Stimulated activated CD4-positive, alpha-beta T cell treated with anti-CD3 and anti-CD28 coated beads, Interleukin-4, amount 100 ng/mL, for 1 hour (primary cell): ENCODE measurements at places on chromosomes 4 and X.

DNA sequence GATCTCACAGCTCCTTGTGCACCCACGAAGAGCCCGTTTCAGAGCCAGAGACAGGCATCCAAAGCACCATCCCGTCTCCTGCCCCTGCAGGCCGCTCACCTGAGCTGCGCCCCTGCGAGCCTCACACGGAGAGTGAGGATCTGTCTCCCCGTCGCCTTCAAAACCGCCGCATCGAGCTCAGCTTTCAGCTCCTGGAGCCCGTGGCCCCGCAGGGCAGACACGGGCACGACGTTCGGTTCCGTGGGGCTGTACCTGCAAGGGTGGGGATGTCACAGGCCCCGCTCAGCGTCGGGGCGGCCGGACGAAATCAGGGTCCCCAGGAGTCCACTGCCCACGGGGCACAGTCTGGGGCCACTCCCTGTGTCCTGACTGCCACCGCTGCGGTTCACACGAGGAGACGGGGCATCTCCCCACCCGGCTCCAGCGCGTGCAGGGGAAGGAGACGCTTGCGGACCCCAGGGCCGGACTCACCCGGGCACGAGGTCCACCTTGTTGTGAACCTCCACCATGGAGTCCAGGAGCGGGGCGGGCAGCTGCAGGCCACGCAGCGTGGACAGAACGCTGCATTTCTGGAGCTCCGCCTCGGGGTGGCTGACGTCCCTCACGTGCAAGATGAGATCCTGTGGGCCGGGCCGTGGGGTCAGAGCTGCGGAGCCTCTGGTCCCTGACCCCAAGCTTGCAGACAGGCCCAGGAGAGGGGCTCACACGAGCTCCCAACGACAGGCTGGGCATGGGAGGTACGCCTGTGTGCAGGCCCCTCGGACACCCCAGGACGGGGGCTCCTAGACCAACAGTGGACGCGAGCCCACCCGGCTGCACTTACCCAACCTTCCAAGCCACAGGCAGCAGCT, 11.1 kb downstream of the GTPBP6 start:
- DNase-seq, result no peak

DNA sequence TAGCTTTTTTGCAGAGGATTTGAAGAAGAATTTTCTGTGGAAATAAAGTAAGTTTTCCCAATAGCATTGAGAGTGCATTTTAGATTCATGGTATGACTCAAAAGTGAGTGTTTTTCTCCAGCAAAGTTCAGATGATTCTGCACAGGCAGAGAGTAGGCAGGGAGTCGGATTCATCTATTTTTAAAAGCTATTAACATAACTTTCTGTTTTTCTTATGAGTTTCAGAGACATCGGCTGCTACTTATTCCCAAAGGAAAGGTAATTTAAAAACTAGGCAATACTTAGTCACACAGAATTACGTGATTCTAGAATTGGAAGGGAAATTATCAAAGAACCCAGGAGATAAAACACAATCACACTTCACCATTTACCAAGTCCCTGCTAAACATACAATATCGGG, 4.4 kb downstream of the CCDC110 start:
- DNase-seq, result no peak

DNA sequence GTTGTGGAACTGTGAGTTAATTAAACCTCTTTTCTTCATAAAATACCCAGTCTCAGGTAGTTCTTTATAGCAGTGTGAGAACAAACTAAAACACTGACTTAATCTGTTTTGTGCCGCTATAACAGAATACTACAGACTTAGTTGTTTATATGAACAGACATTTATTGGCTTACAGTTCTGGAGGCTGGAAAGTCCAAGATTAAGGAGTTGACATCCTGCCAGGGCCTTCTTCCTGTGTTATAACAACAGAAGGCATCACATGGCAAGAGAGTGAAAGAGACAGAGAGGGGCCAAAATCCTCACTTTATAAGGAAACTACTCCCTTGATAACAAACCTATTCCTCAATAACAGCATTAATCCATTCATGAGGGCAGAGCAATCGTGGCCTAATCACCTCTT, 42.5 kb upstream of the KCNIP4 start:
- DNase-seq, result no peak

DNA sequence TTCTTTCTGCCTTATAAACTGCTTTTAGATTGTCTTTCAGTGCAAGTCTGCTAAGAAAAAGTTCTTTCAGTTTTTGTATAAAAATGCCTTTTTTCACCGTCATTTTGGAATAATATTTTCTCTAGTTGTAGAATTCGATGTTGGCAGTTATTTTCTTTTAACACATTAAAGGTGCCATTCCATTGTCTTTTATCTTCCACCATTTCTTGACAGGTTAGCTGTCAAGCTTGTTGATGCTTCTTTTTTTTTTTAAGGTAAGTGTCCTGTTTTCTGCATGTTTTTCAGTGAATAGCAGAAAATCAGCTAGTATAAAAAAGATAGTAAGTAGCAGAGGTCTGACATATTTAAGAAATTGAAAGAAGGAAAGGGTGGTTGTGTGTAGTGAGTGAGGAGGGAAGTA, 118.5 kb upstream of the NPFFR2 start:
- no peak for DNase-seq

GRCh38 chrX:48153769-48154168, 23.3 kb downstream of the SPACA5B start:
- no peak for DNase-seq
